ENCODE measurements at places on chromosomes 7 and 10.

GRCh38 chr10:122007415-122007814, 18.5 kb downstream of the TACC2 start:
- no peak for DNase-seq

- no peak for DNase-seq
Observed at GRCh38 chr10:122499491-122499941, 38.2 kb downstream of the HTRA1 start.

DNA sequence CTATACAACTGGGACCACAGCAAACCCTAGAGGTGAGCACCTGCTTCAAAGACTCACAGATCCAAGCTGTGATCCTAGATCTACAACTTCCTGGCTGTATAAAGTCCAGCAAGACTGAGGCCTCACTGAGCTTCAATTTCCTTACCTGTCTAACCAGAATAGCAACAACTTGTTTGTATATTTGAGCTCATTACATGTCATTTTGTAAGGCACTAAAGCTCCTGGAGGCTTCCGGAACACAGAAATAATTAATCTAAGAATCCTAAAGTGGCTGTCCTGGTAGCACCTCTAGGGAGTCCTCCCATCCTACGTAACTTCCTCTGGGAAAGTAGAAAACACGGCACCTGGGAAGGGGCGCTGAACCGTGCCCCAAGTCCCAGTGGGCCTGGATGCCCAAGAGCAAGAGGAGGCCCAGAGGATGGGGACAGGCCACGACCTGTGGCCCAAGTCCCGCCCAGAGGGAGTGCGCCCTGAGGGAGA, 39.4 kb downstream of the HK1 start:
- DNase-seq, result no peak

DNA sequence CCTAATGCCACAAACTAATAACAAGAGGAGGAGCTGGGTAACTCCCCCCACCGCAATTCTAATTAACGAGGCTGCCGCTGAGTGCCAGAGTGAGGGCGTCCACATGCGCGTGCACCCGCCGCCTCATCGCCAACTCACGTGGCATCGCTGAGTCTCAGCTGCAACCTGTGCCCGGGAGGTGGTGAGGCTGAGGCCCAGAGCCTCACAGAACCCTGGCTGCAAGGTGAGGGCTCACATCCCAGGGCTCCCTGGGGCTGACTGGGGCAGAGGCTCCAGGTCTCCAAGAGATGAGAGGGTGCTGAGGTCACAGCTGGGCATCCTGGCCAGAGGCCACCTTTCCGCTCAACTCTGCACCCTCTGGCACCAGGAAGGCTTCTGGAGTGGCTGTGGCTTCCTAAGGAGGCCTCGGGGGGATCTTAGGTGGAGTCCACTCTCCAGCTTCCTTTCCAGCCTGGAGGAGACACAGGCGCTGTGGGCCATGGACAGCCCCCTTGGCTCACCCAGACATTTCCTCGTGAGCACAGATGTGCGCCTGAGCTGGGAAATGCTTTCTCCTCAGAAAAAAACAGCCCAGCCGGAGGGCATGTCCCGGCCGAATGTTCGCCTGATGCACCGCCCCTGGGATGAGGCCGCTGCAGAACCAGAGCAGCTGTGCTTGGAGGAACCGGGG, 242.6 kb downstream of the MAD1L1 start:
- no peak for DNase-seq

DNA sequence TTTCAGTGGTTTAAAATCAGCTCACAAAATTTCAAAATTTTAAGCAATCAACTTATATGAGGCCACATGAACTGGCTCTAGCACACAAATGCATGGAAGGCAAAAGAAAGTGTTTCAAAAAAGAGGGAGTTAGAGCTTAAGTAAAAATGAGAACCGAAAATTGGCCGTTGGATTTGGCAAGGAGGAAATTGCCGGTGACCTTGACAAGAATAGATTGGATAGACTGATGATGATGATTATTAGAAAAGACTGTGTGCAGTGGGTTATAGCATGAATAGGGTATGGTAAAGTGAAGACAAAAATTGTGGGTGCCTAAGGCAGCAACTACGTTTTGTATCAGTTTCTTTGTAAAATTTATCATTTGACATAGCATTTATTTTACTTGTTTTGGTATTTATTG, 175.7 kb downstream of the SEMA3D start:
- DNase-seq, result no peak

DNA sequence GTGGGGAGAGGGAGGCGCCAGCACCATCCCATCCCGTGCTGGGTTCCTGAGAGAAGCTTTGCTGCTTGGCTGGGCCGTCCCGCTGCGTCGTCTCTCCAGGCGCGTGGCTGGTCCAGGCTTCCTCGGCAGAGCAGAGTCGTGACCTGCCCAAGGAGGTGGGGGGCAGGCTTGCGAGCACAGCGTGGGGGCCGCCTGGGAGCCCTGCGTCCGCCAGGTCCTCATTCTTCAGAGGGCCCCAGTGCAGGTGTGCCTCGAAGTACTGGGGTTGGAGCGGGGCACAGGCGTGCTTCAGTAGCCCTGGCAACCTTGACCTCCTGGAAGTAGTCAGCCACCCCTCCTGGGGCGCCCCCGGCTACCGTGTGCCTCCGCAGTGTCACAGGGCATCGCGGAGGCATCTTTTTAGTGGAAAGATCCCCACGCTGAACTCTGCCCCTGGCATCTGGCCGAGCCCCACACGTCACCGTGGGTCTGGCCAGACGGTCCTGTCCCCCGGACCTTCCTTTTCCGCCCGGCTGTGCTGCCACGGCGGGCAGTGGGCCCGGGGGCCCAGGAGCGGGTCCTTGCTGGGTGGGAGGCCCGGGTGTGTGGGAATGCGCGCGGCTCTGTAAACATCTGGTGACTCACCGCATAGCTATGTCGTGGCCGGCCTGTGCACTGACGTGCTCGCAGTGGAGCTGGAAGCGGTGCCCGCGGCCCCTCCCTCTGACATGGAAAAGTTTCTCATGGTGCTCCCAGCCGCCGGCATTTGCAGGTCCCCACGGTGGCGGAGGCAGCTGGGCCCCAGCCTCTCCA, 6.4 kb downstream of the MAFK start:
- peak; percentile 99 for DNase-seq

- no peak for DNase-seq
Observed at GRCh38 chr10:71271662-71272055, 47.4 kb upstream of the SLC29A3 start.

GRCh38 chr7:157679607-157680006, 342.8 kb downstream of the DNAJB6 start:
- DNase-seq, result no peak

DNA sequence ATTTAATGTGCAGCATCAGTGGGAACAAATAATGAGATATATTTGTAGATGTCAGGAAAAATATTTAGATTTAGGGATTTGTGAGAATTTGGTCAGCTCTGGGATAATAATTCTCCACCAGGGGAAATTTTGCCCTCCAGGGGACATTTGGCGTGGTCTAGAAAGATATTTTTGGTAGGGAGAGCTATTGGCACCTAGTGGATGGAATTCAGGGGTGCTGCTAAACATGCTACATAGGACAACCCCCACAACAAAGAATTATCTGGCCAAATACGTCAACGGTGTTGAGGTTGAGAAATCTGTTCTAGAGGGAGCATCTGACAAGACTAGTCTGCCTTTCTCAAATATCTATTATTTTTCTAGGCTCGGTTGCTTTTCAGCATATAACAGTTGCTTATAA, 2.1 kb downstream of the ADK start:
- DNase-seq, result no peak

GRCh38 chr7:33836797-33837355, 68.5 kb upstream of the BMPER start:
- DNase-seq, result no peak

DNA sequence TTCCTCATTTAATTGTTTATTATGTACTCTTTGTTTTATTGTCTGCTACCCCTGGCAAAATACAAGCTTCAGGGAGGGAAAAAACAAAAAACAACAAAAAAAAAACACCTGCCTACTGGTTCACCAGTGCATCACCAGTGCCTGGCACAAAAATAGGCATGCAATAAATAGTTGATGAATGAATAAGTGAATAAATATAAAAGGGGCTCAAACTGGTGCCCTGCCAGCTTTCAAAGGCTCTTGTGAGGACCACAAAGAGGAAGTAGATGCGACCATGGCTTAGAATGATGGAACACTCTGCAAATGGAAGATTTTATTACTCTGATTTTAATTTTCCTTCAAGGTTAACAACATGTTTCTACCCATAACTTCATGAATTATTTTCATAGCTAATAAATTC, 213.0 kb upstream of the INHBA start:
- no peak for DNase-seq

DNA sequence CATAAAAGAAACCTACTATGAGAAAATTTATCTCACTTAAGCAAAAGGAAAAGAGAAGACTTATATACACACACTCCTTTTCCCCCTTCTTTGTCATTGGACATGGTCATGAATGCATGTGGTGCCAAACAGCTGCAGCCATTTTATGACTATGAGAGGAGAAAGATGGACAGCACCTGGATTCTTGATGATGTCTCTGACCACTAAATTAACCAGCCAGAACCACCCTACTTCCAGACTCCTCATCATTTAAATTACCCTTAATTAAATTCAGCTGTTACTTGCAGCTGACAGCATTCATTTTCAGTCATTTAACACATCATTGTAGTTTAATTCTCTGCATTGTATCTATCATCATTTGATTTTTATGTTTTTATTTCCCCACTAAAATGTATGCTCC, 379.0 kb upstream of the HPS1 start:
- no peak for DNase-seq

DNA sequence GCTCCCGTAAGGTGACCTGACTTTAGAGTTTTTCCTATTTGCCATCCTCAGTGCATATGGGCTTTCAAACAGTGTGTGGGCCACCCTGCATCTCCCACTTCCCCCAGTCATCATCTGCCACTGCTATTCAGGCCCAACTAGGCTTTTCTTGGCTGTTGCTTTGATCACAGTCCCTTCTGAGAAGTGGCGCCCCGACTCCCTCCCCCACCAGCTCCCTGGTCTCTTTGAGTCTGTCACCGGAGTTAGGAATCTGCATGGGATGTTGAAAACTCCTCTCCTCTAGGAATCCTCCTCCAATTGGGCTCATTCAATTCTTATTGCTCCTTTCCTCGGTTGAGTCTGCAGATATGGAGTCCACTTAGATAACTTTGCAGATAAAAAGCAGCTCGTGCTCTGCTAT, 32.1 kb downstream of the HIF1AN start:
- peak; percentile 37 for DNase-seq

DNA sequence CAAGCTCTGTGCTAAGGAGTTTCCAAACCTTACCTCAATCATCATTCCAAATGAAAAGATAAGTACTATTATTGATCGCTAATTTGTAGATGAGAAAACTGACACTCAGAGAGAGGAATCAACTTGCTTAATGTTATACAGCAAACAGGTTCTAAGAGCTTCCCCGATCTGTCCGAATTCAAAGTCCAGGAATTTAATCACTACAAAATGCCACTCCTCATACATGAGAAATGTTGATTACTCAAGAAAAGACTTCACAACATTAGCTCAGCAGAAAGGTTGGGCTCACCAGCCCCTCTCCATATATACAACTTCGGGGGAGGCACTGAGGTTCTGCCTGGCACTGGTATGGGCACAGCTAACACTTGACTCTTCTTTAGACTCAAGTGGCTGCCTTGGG, 80.7 kb downstream of the SLC16A9 start:
- no peak for DNase-seq

- DNase-seq, result no peak
Observed at GRCh38 chr10:50510517-50511473, 113.0 kb downstream of the SGMS1 start.

GRCh38 chr7:115462301-115463015, 540.6 kb downstream of the MDFIC start:
- DNase-seq, result no peak

DNA sequence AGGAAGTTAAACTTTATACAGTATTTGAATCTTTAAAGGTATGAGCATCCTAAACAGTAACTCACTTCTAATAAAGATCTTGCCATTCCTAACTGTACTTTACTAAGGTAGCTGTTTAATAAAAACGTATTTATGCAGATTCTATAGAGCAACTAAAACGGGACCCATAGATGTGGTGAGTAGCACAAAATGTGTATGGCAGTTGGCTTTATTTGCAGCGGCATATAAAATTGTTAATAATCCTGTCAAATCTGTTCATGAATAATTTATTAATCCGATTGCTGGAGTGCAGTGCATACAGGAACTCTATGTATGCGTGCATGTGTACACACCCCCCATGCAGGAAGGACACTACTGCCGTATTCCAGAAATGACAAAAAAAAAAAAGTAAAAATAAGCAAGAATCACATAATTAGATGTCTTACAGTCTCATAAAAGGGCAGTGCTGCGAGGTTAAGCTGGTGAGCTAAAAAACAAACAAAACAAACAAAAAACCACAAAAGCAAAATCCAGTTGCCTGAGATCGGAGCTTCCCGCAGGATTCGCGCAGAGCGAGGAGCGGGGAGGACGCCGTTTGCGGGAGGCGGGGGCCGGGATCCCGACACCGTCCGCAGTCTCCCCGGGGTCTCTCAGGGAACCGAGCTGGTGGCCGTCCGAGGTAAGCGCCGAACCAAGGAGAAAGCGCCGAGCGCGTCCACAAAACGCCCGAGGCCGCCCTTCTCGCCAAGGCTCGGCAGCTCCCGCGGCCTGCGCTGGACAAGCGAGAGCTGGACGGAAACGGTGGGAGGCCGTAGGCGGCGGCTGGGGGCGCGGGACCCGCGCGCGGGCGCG, 518 bp upstream of the COMMD3 start:
- DNase-seq, result no peak

DNA sequence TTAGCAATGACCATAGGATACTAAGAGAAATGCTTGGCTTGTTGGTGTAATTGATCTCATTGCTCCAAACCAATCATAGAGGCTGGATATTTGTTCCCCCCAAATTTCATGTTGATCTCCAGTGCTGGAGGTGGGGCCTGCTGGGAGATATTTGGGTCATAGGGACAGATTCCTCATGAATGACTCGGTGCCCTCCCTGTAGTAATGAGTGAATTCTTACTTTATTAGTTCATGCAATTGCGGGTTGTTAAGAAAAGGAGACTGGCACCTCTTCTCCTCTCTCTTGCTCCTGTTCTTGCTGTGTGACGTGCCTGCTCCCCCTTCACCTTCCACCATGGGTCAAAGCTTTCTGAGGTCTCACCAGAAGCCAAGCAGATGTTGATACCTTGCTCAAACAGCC, 630.1 kb downstream of the CALN1 start:
- DNase-seq, result no peak

- no peak for DNase-seq
Observed at GRCh38 chr7:149292462-149292823, 30.4 kb downstream of the ZNF783 start.

- DNase-seq, result no peak
Observed at GRCh38 chr10:60384011-60384410, 5.7 kb downstream of the ANK3 start.

DNA sequence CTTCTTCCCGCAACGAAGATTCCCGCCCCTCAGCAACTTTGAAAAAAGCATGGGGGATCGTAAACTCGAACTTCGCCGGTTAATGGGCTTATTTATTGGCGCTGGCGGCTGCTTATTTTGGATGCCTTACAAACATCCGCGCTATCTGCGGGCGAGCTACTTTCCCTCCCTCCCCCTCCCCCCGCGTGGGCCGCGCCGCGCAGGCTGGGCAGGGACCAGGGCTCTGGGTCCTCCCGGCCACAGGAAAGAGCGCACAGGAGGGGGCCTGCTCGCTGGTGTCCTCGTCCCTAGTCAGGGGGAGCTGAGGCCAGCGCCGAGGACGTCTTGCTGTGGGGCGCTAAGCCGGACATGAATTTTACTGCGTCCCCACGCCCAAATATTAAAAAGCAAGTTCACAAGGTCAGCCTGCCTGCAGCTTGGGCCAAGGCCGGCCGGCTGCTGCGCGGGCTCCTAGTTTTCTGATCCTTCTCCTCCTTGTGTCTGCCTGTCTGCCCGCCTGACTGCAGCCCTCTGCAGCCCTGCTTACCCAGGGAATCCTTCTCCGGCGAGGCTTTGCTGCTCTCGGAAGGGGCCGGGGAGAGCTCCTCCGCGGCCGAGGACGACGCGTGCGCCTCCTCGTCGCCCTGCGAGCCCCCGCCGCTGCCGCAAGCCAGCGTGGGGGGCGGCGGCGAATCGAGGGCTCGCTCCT, 1.2 kb downstream of the HOXA10 start:
- peak; percentile 77 for DNase-seq
